Prostate gland (tissue), 2 donors: ENCODE measurements at places on chromosomes 1 and 21. TPM values are rescaled to one million over a fixed set of nuclear protein-coding genes. Genes with fewer than 3 reads are reported as not detected.

The GRIK1 gene
- not detected for total RNA-seq

DNA sequence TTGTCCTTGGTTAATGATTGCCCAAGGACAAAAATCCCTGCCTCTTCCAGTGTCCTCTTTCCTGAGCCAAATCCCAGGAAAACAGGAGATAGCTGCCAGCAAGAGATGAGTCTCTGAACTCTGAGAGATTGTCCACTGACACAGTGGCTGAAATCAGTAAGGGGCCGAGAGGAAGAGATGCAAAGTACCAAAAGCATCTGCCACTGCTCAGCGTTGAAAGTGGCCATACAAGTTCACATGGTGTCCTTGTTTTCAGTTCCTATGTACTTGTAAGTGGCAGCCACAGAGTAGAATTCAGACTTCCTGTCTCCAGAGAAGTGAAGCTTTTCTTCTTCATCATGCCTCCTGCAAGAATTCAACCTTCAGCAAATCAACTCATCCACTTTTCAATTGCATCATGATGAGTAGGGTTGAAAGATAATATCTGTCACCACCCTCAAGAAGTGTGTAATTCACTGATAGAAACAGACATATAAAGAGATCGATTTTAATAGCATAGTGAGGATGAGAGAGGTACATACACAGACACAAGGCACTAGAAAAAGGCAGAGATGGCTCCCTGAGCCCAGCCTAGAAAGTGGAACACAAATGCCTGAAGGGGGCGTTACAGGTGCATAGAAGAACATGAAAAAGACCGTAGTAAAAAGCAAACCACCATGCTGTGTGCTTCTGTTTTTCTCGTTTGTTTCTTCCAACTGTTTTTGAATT lies 185.8 kb downstream of the MRPL39 start:
- no peaks in the 10 kb centered on the region for H3K27me3 ChIP-seq
- no peak overlapping the region for H3K4me3 ChIP-seq
- no peak overlapping the region for H3K27ac ChIP-seq
- H3K36me3 ChIP-seq, result no peaks in the 10 kb centered on the region

DNA sequence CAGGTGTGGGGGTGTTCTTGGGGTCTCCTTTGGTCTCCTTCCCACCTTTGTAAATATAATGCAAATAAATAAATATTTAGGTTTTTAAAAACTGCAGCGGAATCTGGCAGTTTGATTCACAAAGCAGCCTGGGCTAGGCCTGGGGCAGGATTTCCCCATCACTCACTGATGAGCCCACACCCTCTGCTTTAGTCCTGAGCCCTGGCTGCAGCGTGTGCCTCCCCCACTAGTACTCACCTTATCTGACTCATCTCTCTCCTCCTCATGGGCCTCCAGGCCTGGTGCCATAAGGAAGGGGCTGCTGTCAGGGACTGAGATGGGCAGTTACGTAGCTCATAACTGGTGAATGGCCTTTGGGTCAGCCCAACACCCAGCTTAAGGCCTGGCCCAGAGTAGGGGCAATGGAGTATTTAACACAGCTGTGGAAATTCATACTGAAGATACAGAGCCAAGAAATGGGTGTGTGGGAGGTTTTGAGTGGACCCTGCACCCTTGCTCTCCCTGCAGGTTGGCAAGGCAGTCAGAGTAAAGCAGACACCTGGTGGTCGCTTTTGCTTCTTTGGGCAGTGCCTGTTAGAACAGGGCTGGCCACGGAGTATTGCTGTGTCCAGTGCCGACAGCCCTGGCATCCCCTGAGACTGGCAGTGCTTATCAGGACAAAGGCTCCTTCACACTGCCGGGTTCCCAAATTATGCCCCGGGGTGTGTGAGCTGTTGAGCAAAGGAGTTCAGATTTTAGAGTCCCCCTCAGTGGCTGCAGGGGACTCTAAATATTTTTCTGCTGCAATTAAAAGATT lies 39.7 kb downstream of the AZIN2 start:
- DNase-seq, result no peak
- no peaks in the 10 kb centered on the region for H3K27me3 ChIP-seq
- H3K36me3 ChIP-seq, result no peaks in the 10 kb centered on the region
- H3K27ac ChIP-seq, result no peak overlapping the region
- H3K4me3 ChIP-seq, result no peak overlapping the region
- H3K4me1 ChIP-seq, result no peaks in the 10 kb centered on the region

GRCh38 chr21:37587635-37588177 lies 221.1 kb downstream of the DYRK1A start:
- H3K4me3 ChIP-seq, result no peak overlapping the region
- H3K27me3 ChIP-seq, result no peaks in the 10 kb centered on the region
- no peaks in the 10 kb centered on the region for H3K4me1 ChIP-seq

GRCh38 chr1:101820071-101820470 lies 176.7 kb downstream of the OLFM3 start:
- H3K27me3 ChIP-seq, result no peaks in the 10 kb centered on the region
- no peak for DNase-seq
- H3K36me3 ChIP-seq, result no peaks in the 10 kb centered on the region
- no peaks in the 10 kb centered on the region for H3K4me1 ChIP-seq
- no peak overlapping the region for H3K4me3 ChIP-seq
- H3K27ac ChIP-seq, result no peak overlapping the region
